AML-193 (cell line): ENCODE measurements at places on chromosomes 4 and X.

DNA sequence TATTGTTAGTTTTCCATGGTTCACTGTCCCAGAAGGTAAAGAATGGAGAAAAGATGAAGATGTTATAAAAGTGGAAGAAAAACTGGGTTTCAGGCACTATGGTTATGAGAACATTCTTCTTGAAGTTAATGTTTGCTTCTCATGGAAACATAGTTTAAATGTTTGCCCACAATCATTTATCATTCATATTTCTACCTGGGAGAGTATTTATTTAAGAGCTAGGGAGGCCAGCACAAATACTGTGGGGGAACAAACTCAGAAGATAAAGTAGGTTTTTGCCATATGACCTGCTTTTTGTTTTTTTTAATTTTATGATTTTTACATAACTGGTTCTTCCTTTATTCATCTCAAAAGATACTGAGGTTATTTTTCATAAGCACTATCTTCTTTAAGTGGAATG is 96.8 kb downstream of the GC start:
- DNase-seq: no peak

DNA sequence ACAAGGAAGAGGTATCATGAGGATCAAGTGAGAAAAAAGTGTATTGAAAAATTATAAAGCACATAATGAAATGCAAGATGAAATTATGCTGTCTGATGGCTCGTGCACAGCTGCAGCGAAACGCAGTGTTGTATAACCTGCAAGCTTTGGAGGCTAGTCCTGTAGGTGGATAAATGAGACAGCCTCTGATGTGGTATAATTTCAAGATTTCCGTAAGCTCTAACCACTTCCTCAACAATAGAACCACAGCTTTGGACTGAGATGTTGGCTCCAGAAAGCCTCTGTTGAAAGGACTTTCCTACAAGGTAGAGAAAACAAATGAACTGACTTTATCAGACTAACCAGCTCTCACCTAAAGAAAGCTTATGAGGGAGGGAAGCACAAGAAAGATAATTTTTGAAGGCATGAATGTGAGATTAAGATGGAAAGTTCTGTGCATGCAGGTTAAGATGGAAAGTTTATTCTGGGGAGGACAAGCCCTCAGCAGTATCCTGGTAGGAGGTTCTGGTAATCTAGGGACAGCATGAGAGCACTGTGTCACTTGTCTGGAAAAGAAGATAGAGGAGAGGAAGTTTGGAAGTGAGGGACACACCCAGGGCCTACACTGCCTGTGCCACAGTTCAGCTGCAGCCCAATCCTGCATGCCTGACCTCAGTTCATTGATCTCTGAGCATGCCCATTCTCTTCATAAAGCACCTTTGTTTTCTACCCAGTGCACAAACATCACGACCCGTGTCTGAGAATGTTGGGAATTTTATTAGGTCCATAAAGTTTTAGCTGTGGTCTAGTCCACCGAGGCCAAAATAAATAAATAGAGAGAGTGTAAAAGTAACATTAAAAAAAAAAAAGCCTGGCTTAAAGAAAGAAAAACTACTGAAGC is 161.5 kb upstream of the SFRP2 start:
- no peak for DNase-seq

DNA sequence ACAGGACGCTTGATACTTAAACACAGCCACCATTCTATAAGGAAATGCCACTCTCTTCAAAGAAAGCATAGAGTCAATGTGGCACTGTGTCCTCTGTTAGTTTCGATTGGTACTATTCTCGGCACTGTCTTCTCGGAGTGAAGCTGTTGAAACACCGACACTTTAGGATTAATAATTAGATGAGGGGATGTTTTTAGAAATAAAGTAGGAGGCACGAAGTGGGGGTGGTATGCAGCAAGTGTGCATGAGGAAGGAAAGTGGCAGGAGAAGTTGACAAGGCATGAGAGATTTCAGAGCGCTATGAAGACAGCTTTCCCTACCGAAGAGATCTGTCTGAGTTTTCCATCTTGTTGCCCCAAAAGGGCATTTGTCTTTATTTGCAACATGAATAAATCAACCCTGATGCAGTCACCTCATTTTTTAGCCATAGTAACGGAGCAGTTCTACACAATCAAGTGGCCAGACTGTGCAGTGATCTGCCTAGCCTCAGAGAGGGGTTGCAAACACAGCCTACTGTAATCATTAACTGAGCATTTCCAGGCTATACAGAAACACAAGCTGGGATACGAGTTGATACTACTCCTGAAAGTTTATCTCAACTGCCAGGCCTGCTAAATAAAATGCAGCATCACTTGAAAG is 8.3 kb downstream of the GPRIN3 start:
- no peak for DNase-seq

- DNase-seq: peak; percentile 47
Measured at GRCh38 chr4:159487284-159487747, 384.4 kb downstream of the RAPGEF2 start.
